ENCODE measurements at places on chromosomes 12 and 14. TPM values are rescaled to one million over a fixed set of nuclear protein-coding genes. Genes with fewer than 3 reads are reported as not detected.
A peak's percentile ranks its signal among the peaks of the same experiment; 100 is the strongest.

DNA sequence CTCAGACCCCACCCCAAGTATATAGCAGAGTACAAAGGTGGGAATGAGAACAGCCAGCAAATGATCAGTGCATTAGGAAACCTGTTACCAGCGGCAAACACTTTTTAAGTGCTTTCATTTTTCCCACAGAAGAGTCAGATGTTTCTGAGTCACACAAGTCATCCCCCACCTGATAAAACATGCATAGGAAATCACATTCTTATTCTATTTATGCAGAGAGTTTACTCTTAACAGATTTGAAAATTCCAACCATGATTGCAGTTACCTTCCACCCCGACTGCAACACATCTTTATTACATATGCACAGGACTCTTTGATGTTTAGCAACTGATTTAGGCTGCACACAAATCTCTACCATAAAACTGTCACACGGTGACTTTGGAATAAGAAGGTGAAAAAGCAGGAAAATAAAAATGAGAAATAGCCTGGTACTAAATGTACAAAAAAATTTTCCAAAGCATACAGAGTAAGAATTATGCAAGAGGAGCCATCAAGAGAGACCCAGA lies 236.4 kb downstream of the PAWR start:
- no peak for DNase-seq

GRCh38 chr14:91126761-91127160 lies 12.9 kb downstream of the DGLUCY start:
- DNase-seq: no peak

DNA sequence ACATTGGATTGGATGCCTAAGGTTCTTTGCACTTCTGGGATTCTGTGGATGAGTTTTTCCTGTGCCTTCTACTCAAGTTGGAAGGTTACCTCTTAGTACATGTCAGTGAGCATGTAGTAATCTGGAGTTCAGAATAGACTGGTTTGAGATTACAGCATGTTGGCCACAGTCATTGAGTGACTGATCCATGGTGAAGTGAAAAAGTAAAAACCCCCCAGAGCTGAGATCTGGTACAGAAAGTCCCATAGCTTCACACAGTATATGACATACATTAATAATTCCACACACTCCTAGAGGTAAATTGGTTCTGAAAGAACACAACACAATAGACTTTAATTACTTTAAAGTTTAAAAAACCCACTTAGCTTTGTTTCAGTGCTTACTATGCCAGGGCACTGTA lies 11.9 kb upstream of the CCND2 start:
- no peak for DNase-seq

DNA sequence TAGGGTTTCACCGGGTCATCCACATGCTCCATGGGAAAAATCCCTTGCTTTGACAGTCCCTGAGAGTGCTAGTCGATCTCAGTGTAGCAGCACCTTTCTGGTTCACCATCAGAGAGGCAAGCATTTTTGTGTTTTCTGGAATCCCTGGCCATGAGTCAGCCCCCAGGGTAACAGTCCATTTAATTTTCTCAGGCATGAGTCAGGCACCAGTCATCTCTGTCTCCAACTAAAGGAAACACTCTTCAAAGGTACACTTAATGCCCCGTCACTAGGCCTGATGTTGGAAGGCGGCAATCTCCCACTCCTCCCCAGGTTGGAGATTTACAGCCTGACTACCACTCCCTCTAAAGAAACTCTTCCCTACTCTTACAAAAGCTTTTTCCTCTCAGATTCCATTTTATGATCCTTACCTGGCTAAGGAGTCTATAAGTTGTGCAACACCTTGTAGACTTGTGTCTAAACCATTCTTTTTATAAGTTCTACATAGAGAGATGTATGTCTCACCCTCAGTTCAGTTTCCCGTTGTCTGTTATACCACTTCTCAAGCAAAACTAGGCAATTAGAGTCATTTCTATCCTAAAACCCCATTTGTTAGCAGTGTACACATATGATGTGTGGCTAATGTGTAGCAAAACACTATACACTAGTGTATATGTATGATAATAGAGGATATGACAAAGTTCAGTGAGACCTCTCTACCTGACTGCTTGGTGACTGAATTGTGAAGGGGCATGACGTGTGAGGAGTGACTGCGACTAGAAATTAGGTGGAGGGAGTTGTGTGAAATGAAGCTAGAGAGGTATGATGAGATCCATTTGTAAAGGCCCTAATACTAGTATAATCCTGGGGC lies 24.6 kb downstream of the TMEM19 start:
- no peak for DNase-seq

DNA sequence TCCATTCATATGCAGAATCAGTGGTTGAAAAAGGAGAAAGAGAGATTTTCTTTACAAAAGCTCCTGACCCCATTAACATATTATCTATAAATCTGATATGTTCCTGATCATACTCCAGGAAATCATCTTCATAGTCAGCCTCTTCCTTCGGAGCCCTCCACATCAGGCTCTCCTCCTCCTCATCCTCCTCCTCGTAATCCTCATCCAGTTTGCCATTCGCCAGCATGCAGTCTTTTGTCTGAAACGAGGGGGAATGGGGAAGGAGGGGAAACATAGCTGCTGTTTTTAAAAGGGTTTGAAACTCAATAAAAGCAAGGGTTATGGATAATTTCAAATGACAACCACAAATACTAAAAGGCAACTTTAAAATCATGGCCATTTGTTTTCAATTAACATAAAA lies 60.9 kb downstream of the DICER1 start:
- no peak for DNase-seq

- peak; percentile 87 for DNase-seq
These were observed 90.7 kb downstream of the SINHCAF start for GRCh38 chr12:31234955-31235867.

DNA sequence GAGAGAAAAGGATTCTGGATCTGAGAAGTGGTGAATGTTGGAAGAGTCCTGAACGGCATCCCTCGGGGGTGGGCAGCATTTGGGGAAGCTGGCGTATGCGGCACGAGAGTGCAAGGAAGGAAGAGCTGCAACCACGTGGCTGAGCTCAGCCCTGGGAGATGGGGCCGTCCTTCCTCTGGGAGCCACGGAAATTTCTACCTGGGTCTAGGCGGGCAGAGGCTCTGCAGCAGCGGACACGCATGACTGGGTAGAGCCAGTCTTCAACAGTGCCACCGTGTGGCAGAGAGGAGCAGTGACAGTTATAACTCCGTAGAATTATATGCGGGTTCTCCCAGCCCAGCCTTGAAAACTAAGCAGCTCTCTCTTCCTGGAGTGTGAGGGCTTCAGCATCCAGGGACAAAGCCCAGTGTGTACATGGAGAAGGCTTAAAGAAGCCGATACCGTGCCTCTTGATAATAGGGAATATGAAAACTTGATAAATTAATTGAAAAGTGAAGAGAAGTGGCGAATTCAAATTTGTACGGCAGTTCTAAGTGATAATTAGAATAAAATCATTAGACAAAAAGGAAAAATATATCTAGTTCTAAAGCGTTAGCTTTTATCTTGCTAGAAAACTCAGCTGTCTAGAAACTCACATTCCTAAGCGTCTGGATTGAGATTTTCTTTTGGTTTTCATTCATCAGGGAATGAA lies 82.9 kb upstream of the STXBP6 start:
- DNase-seq: peak; percentile 54

- no peak for DNase-seq
These were observed 27.9 kb downstream of the HNRNPC start for GRCh38 chr14:21241218-21241819.

- DNase-seq: no peak
These were observed 9.6 kb downstream of the ITPR2 start for GRCh38 chr12:26823390-26823789.

DNA sequence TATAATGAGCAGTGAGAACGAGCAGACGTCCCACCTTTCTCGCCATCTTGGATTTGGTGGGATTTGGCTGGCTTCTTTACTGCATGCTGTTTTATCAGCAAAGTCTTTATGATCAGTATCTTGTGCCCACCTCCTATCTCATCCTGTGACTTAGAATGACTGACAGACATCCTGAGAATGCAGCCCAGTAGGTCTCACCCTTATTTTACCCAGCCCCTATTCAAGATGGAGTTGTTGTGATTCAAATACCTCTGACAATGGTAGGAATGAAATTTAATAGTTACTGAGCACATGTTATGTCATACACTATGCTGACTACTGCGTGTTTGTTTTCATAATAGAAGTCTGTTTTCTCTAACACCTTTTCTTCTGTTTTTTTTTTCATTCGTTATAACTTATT lies 1.9 kb downstream of the TMTC3 start:
- no peak for DNase-seq

- DNase-seq: no peak
These were observed 13.1 kb upstream of the CHD4 start for GRCh38 chr12:6620137-6620884.

- no peak for DNase-seq
These were observed 19.6 kb upstream of the PPP1R13B start for GRCh38 chr14:103867020-103867419.

GRCh38 chr14:73342670-73343069 lies 105.4 kb downstream of the PAPLN start:
- DNase-seq: no peak

DNA sequence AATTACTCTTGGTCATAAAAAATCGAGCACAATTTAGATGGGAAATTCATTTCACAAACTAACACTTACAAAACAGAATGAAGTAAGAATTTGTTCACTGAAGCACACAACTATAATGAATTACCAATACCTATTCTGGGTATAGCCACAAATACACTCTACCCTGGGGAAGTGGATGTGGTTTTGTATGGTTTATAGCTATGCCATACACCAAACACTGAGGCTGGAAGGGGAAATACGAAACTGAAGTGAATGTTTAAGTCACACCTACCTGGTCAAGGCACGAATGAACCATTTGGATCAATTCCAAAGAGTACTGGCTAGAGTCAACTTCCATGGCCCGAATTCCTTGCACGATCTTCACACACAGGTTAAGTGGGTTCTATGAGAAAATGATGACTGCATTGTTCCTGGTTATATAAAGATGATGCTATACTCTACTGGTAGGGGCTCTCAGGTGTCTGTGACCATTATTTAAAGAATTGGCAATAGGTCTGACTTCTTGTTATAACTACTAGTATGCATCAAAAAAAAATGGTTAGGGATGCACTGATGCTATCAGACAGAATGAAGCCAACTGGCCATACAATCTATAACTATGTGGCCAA lies 12.8 kb downstream of the NEK9 start:
- no peak for DNase-seq

GRCh38 chr14:77372304-77372841 lies 4.5 kb downstream of the TMED8 start:
- DNase-seq: no peak

DNA sequence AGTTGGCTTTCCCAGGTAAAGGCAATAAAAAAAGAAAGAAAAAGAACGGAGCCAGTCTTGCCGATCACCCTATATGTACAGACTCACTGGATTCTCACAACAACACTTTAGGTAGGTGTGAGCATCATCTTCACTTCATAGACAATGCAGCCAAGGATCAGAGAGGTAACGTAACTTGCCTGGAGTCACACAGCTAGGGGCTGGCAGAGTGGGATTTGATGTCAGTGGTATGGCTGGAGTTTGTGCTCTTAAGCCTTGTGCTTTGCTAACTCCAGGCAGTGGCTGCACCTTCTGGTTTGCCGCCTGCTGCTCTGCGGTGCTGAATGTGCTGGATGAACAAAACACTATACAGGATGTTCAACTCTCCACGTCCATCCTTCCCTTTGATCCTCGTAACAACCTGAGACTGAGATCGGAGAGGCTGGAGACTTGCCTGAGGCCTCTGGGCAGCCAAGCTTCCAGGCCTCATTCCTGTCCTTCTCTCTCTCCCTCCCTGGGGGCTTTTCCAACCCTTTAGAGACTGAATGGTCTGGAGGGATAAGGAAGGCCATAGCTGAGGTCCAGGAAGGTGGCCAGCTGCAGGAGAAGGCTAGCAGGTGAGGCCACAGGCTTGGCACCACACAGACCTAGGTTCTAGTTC lies 8.1 kb downstream of the ISM2 start:
- no peak for DNase-seq

The HVCN1 gene
- total RNA-seq: 2.7 TPM

The TSPAN8 gene
- total RNA-seq: 0.47 TPM

The SERPINA9 gene
- total RNA-seq: not detected

The FOXN4 gene
- not detected for total RNA-seq

The EPYC gene
- total RNA-seq: not detected

The BCL11B gene
- 1.7 TPM for total RNA-seq

The SLC6A15 gene
- total RNA-seq: 24.4 TPM

The NACA gene
- 2,266 TPM for total RNA-seq

Data from SJCRH30 (cell line).